ENCODE measurements at places on chromosomes 2 and 18. TPM values are rescaled to one million over a fixed set of nuclear protein-coding genes. Genes with fewer than 3 reads are reported as not detected.

DNA sequence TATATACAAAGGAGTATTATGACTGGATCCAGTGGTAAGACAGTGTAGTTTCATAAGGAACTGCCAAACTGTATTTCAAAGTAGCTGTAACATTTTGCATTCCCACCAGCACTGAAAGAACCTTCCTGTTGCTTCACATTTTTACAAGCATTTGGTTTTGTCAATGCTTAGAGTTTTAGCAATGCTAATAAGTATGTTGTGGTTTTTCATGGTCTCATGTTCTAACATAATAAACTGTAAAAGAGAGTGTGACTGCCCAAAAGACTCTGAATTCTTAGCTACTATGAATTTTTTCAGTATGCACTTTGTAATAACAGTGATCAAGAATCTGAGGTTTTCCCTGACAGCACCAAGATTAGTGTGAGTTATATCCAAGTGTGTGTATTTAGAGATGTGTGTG is 604.2 kb downstream of the XIRP2 start:
- H3K27ac ChIP-seq: no peak overlapping the region
- H3K27me3 ChIP-seq: no peaks in the 10 kb centered on the region
- H3K4me1 ChIP-seq: no peaks in the 10 kb centered on the region
- no peak for DNase-seq

Gene CEP192
- total RNA-seq: 21.9 TPM

GRCh38 chr18:14093307-14093915 is 38.8 kb downstream of the ZNF519 start:
- no peak overlapping the region for H3K27ac ChIP-seq
- H3K36me3 ChIP-seq: no peaks in the 10 kb centered on the region
- H3K27me3 ChIP-seq: no peaks in the 10 kb centered on the region
- H3K4me3 ChIP-seq: no peak overlapping the region

GRCh38 chr2:60819155-60819862 is 62.1 kb upstream of the REL start:
- H3K27ac ChIP-seq: peak overlapping the region; percentile 58
- H3K4me1 ChIP-seq: peaks cover 31% of the 10 kb centered on the region
- peak overlapping the region; percentile 51 for H3K4me3 ChIP-seq
- no peaks in the 10 kb centered on the region for H3K27me3 ChIP-seq
- no peaks in the 10 kb centered on the region for H3K36me3 ChIP-seq

DNA sequence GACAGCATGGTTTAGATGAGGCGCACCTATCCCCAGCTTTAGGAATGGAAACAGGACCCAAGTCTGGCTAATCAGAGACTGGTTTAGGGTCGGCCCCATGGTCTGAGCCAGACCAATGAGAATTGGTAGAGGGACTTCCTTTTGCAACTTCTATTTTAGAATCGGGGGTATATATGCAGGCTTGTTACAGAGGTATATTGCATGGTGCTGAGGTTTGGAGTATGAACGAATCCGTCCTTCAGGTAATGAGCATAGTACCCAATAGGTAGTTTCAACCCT is 1.5 kb upstream of the BOLA3 start:
- no peak for DNase-seq
- no peak overlapping the region for H3K27ac ChIP-seq
- H3K36me3 ChIP-seq: peaks cover 9% of the 10 kb centered on the region

DNA sequence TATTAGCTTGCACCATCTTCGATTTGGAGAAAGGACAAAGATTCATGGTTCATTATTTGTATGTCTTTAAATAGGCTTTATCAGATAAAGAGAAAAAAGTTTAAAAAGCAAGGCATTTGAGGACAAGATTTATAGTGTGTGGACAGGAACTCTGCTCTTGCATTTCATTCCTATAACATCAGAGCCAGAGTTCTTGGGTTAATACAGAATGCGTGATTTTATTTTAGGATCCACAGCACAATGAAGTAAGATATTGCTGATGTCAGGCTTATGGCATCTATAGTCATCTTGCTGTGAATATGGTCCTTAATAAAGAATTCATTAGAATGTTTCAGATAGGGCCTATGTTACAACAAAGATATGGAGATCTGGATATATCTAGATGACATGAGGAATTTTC is 19.7 kb downstream of the RASGRP3 start:
- no peak overlapping the region for H3K27ac ChIP-seq
- H3K4me1 ChIP-seq: peaks cover 15% of the 10 kb centered on the region
- no peak for DNase-seq
- H3K36me3 ChIP-seq: no peaks in the 10 kb centered on the region

Gene MPP4
- not detected for total RNA-seq

GRCh38 chr18:54247511-54248175 is 21.7 kb upstream of the POLI start:
- H3K36me3 ChIP-seq: no peaks in the 10 kb centered on the region
- no peaks in the 10 kb centered on the region for H3K27me3 ChIP-seq
- no peak overlapping the region for H3K27ac ChIP-seq

DNA sequence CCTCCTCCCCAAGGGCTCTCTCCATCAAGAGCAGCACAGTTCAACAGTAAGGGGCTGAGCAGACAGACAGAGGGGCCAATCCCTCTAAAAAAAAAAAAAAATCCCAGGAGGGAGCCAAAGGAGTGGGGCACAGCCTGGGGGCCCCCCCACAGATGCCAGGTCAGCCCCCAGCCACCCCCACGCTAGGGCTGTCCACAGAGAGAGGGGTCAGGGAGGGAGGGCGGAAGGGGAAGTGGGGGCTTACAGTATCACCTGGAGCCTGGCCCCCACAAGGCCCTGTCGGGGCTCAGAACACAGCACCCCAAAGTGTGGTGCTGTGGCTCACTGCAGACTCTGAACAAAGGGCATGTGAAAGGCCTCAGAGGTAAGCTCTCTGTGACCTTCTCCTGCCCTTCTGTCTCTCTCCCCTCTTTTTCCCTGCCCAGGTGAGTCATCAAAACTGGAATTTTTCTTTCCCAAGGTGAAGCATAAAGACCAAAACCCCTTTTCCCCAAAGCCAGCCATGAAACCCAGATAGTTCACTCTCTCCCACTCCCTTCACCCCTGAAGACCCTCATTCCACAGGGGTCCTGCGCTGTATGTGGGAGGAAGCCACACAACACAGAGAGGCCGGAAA is 13.9 kb downstream of the BIN1 start:
- H3K4me1 ChIP-seq: no peaks in the 10 kb centered on the region
- DNase-seq: no peak
- no peaks in the 10 kb centered on the region for H3K36me3 ChIP-seq
- H3K27me3 ChIP-seq: no peaks in the 10 kb centered on the region

DNA sequence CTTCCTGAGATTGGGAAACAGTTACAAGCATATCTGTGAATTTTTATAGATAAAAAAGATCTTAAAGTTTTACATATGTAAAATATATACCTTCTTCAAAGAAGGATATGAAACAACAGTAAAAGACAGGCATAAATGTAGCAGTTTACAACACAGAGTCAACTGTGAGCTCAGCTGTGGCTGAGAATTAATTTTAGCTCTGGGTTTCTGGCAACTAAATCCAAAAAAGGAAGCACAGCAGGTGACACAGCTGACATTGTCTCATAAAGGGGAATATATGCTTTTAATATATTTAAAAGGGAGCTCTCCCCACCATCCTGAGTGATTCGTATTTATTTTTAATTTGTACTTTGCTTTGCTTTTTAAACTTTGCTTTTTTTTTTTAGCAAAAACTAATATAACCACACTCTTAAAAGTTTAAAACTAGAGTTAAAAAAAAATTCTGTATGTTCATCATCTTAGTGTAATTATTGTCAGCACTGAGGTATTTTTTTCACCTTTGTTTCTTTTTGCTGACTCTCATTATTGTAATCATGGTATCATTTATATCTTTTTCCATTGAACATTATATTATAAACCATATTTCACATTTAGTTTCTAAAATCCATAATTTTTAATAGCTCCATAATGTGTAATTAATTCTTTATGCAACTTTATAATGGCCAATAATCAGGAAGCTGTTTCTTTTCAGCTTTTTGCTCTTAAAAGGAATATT is 6.7 kb downstream of the TUBB6 start:
- no peak overlapping the region for H3K27ac ChIP-seq
- no peak for DNase-seq
- no peaks in the 10 kb centered on the region for H3K27me3 ChIP-seq
- H3K4me3 ChIP-seq: no peak overlapping the region
- H3K4me1 ChIP-seq: no peaks in the 10 kb centered on the region

DNA sequence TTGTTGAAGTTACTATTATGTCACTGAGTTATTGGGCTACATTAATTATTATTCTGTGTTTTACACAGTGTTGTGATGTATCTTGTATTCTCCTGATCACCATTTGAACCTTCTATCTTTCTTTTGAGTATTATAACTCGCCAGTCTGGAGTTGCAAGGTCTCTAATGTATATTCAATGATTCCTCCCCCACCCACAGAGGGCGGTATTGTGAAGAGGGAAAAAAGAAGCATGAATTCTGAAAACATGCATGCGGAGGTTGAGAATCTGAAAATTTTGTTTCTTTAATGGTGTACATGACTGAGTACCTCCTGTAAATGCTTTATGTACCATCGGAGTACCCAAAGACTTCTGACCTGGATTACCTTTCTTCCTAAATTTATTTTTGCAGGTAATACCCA is 266.6 kb downstream of the NR4A2 start:
- no peak overlapping the region for H3K27ac ChIP-seq
- no peaks in the 10 kb centered on the region for H3K27me3 ChIP-seq
- no peaks in the 10 kb centered on the region for H3K4me1 ChIP-seq
- no peak overlapping the region for H3K4me3 ChIP-seq
- H3K36me3 ChIP-seq: no peaks in the 10 kb centered on the region

DNA sequence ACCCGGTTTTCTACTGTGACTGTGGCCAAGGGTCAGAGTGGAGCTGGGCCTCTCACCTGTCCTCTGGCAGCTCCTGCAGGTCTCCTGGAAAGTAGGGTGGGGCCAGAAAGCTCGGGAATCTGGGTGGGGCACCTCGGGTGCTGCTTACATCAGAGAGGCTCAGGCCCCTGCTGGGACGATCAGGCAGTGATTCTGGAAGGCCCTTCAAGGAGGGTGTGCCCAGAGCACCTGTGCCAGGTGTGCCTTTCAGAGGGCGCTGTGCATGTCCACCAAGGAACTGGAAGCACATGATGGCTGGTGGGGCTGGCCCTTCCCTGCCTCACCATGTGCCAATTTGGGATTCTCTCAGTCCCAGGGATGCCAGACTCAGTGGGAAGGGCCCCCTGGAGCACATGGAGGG is 44.0 kb downstream of the ATP6V1C2 start:
- no peak for DNase-seq
- no peaks in the 10 kb centered on the region for H3K4me1 ChIP-seq
- no peaks in the 10 kb centered on the region for H3K36me3 ChIP-seq
- no peak overlapping the region for H3K4me3 ChIP-seq

Gene HOXD12
- total RNA-seq: not detected

DNA sequence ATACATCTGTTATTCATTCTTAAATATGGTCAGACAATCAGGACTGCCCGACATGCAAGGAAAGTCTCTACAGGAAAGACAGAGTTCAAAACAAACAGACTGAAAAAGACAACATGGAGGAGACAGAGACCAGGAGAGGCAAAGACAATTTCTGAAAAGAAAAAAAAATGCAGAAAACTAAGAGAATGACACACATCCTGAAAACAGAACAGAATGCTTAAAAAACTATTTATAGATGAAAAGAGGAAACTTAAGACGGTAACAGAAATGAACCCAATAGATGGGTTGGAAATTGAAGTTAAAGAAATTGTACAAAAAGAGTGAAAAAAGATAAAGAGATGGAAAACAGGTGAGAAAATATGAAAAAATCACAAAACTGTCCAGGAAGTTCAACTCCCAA is 95.7 kb downstream of the BCL2 start:
- DNase-seq: no peak
- H3K36me3 ChIP-seq: no peaks in the 10 kb centered on the region
- peaks cover 57% of the 10 kb centered on the region for H3K4me1 ChIP-seq
- peak overlapping the region; percentile 13 for H3K4me3 ChIP-seq
- no peaks in the 10 kb centered on the region for H3K27me3 ChIP-seq

DNA sequence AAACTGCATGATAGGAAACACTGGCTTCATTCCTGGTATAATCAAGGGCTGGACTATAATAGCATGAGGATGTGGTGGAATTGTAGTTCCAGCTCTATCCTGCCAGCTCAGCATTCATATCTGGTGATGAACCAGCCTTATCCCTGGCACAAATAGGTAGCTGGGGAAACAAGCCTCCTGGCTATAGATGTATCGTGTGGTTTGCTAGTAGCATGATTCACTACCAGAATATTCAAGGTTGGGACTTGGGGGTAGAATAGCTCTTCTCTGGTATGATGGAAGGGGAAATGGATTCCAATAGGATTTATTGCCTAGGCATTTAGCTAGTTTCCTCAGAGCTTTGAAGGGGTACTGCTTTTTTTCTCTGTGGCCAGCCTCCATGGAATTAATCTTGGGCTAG is 532.8 kb downstream of the FBXO15 start:
- DNase-seq: no peak
- H3K27ac ChIP-seq: no peak overlapping the region
- H3K27me3 ChIP-seq: no peaks in the 10 kb centered on the region

Gene SOCS6
- 1.0 TPM for total RNA-seq

Gene FN1
- 0.18 TPM for total RNA-seq

GRCh38 chr2:129711816-129712675 is 267.4 kb upstream of the RAB6C start:
- H3K27me3 ChIP-seq: no peaks in the 10 kb centered on the region
- H3K4me3 ChIP-seq: no peak overlapping the region
- DNase-seq: no peak
- no peaks in the 10 kb centered on the region for H3K4me1 ChIP-seq

DNA sequence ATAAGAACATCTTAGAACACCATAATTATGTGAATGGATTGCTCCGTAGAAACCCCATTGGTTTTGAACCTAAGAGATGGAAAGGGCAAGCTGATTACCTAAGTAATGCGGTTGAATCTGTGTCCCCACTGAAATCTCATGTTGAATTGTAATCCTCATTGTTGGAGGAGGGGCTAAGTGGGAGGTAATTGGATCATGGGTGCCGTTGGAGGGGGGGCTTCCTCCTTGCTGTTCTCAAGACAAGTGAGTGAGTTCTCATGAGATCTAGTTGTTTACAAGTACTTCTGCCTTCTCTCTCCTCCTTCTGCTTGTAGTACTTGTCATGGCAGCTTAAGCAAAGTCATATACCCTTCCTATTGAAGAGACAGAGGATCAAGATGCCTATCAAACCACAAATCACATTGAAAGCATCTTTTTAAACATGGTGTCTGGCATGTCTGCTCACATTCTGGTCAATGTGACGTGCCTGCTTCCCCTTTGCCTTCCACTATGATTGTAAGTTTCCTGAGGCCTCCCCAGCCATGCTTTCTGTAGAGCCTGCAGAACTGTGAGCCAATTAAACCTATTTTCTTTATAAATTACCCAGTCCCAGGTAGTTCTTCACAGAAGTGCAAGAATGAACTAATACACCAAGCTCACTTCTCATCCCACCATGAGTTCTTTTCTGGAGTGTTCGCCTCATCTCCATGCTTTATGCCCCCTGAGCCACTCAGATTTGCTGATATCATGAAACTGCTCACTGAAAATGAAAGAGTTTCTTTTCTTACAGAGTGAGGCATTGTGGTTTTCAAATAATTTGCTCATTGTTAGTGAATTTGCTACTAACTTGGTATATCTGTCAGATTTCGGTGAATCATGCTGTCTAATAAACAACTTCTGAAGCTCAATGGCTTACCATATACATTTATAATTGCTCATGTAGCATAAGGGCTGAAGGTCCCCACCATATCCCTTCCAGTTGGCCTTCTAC is 23.6 kb downstream of the KCNE4 start:
- no peaks in the 10 kb centered on the region for H3K27me3 ChIP-seq
- H3K27ac ChIP-seq: no peak overlapping the region
- no peak overlapping the region for H3K4me3 ChIP-seq
- DNase-seq: no peak
- no peaks in the 10 kb centered on the region for H3K36me3 ChIP-seq

Data from CD8-positive, alpha-beta memory T cell (primary cell).